ENCODE measurements at places on chromosomes 5 and 9.

DNA sequence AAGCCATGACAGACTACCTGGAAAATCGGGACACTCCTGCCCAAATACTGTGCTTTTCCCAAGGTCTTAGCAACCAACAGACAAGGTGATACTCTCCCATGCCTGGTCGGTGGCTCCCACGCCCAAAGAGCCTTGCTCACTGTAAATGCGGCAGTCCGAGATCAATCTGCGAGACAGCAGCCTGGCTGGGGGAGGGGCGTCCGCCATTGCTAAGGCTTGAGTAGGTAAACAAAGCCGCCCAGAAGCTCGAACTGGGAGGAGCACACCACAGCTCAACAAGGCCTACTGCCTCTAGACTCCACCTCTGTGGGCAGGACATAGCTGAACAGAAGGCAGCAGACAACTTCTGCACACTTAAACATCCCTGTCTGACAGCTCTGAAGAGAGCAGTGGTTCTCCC is 272.1 kb upstream of the CCNG1 start:
- DNase-seq, result no peak

DNA sequence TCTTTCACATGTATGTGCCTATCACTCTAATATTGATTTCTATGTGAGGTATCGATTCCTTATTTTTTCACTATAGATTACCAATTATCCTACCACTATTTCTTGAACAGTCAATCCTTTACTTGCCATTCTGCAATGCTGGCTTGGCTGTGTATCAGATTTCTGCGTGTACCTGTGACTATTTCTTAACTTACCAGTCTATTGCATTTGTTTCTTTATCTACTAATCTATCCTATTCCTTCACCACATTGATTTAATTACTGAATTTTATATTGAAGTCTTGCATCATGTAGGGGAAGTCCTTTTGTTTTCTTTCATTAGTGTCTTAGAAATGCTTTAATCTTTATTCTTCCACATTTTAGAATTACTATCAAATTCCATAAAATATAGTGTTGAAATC is 684.8 kb downstream of the LRRC70 start:
- DNase-seq, result no peak

- DNase-seq, result no peak
These were observed 521.2 kb downstream of the CHSY3 start for GRCh38 chr5:130425424-130425823.

- peak; percentile 18 for DNase-seq
These were observed 71.4 kb downstream of the DCP2 start for GRCh38 chr5:113047733-113048652.

DNA sequence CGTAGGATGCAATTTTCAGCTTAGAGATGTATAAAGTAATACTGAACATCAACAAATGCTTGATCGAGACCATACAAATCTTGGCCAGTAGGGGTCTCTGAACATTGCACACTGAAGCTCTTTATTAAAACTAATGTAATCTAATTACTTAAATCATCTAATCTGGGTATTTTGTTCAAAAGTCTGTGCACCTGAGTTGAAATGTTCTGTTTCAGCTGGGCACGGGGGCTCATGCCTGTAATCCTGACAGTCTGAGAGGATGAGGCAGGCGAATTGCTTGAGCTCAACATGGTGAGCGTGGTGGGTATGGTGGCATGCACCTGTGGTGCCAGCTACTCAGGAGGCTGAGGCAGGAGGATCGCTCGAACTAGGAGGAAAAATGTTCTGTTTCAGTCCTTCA is 41.0 kb downstream of the ESM1 start:
- peak; percentile 15 for DNase-seq

- peak; percentile 68 for DNase-seq
These were observed 364.6 kb upstream of the TRPC7 start for GRCh38 chr5:136729901-136730355.

DNA sequence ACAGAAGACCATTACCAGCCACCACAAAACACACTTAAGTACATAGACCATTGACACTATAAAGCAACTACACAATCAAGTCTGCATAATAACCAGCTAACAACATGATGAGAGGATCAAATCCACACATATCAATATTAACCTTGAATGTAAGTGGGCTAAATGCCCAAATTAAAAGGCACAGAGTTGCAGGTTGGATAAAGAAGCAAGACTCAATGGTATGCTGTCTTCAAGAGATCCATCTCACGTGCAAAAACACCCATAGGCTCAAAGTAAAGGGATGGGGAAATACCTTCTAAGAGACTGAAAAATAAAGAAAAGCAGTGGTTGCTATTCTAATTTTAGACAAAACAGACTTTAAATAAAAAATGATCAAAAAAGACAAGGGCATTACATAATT is 113.6 kb upstream of the CD180 start:
- no peak for DNase-seq

GRCh38 chr5:83914199-83914598 is 193.5 kb upstream of the HAPLN1 start:
- DNase-seq, result no peak

GRCh38 chr5:116626272-116626723 is 51.7 kb upstream of the SEMA6A start:
- DNase-seq, result no peak

GRCh38 chr5:132777209-132778069 is at the start of gene SEPTIN8:
Gene SEPTIN8 (minus strand): TSS chr5:132777239. CDS start chr5:132777137, 102 bp downstream.
- peak; percentile 97 for DNase-seq

DNA sequence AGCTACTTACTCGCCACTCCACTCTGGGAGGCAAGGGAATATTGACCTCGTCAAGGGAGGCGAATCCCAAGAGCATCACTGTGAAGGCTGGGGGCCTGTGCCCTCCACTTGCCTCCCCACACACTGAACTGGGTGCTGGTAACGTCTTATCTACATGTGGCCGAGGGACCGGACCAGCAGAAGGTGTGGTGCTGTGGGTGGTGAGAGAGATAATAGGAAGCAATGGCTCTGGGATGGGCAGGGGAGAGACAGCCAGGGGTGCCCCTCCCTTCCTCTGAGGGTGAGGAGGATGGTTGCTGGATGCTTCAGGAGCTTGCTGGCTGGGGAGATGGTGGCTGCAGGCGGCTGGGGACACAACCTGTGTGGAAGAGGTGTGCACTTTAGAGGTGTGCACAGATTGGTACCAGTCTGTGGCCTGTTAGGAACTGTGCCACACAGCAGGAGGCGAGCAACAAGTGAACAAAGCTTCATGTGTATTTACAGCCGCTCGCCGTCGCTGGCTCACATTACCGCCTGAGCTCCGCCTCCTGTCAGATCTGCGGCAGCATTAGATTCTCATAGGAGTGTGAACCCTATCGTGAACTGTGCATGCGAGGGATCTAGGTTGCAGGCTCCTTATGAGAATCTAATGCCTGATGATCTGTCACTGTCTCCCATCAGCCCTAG is 100.3 kb downstream of the ENTREP1 start:
- no peak for DNase-seq

DNA sequence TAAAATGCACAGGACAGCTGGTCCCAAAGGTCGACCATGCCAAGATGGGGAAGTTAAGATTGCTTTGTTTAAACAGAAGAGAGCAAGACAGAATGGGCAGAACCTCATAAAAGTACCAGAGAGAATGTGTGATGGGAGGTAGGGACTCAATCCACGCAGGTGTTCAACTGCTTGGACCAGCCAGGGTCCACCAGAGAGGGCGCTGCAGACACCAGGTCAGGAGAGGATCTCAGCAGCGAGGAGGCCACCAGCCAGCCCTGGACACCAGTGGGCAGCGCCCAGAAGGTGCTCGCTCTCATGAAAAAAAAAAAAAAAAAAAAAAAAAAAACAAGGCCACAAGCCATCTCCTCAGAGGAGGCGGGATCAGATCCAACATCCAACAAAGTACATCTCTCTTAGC is 81.8 kb downstream of the SHC3 start:
- no peak for DNase-seq

DNA sequence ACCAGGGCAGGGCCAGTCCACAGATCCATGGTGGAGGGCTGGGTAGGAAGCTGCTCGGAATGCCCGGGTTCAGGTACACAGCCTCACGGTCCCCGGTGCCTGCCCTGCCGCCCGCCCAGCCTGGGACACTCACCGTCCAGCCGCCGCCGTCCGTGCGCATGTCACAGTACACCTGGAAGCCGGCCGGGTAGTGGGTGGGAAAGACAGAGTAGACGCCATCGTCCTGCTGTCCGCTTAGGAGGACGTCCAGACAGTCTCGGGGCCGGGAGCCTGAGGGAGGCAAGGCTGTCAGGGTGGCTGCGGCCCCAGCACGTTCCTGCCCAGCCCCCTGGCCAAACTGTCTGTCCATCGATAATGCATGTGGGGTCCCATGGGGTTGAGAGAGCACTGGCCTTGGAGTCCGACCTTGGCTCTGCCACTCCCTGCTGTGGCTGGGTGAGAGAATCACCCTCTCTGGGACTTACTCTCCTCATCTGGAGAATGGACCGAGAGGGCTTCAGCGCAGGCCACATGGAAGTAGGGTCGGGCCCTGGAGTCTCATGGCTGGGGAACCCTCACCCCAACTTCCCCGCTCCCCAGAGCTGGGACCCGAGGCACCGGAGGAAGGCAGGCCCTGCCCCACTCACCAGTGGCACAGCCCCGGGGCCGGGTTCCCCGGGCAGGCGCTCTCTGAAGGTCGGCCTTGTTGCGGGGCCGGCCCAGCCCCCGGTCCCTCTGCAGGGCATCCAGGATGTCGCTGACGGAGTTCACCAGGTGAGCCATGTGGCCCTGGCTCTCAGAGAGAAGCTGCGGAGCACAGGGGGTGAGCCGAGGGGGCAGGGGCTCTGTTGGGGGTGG is 15.2 kb downstream of the FIBCD1 start:
- DNase-seq, result no peak

- DNase-seq, result peak; percentile 87
These were observed 691 bp downstream of the FCHO2 start for GRCh38 chr5:72956324-72957140.

DNA sequence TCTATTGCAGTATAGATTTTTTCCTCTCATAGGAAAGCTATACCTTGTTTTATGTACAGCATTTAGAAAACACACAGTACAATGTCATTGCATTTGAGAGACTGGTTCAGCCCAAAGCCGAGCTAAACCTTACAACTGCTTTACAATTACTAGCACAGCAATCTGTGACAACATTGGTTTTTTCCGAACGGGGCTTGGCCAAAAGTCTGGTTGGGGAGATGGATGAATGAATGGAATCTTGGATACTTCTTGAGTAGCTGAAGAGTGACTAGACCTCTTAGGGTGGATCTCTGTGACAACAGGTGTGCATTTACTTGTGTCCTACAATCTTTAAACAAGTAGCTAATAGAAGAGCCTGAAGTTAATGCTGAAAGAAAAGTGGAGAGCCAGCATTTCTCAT is 1.2 kb downstream of the SGCD start:
- DNase-seq, result peak; percentile 29

DNA sequence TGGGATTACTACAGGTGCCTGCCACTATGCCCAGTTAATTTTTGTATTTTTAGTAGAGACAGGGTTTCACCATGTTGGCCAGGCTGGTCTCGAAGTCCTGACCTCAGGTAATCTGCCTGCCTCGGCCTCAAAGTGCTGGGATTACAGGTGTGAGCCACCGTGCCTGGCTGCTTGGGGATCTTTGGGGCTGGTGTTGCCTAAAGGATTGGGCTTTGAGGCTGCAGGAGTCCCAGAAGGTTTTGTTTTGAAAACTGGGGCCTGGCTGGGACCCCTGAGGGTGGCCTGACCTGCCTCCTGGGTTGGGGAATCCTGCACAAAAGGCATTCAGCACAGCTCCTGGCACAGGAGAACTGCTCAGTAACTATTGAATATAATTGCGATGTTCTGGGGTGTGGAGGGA is 25.1 kb upstream of the SHB start:
- DNase-seq, result no peak

GRCh38 chr9:108093773-108094675 is 604.5 kb upstream of the KLF4 start:
- no peak for DNase-seq

GRCh38 chr9:116319480-116319879 is 165.9 kb downstream of the PAPPA start:
- no peak for DNase-seq

DNA sequence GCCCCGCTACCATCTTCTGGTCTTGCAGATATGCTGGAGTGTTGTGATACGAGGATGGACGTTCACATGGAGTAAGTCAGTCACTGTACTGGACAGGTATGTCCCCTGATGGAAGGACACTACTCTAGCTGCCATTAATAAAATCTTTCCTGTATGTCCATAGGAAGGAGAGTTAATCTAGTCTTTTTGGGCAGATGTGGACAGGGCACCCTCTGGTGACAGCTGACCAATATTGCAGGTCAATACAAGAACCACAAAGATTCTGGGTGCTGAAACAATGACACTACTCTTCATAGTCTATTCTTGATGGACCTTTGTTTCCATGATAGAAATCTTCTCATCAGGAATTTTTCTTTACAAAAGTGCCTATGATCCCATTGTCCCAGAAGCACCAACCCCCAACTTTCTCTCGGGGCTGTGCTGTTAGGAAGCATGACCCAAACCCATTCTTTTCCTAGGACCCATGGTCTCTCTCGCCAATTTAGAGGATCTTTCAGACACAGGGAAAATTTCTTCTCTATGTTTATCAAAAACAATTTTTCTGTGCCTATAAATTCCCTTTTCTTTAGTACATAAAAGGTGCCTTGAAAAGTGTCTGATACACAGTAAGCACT is 376.9 kb downstream of the DTWD2 start:
- DNase-seq, result peak; percentile 66

GRCh38 chr9:93124793-93125192 is 9.3 kb downstream of the NINJ1 start:
- peak; percentile 45 for DNase-seq

DNA sequence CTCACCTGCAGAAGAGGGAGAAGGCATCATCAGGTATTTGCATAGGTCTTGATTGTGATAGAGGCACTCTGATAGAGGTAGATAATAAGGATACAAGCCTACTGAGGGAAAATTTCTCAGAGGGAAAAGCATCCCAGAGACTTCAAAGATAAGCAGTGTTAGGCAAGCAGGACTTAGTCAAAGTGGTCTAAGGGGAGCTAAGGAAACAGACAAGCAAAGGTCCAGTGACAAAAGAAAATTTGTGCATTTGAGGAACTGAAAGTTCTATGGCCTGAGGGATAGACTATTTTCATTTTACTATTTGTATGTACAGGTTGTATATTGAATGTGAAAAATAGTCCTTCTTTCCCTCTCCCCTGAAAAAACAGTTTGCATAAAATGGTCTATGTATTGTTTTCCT is 27.4 kb downstream of the OXCT1 start:
- no peak for DNase-seq

GRCh38 chr5:174608631-174609097 is 115.7 kb upstream of the MSX2 start:
- peak; percentile 11 for DNase-seq

- no peak for DNase-seq
These were observed 583.5 kb upstream of the TUSC1 start for GRCh38 chr9:26261503-26262330.

Data from osteoblast (primary cell).